ENCODE measurements at places on chromosomes 1 and 21.

DNA sequence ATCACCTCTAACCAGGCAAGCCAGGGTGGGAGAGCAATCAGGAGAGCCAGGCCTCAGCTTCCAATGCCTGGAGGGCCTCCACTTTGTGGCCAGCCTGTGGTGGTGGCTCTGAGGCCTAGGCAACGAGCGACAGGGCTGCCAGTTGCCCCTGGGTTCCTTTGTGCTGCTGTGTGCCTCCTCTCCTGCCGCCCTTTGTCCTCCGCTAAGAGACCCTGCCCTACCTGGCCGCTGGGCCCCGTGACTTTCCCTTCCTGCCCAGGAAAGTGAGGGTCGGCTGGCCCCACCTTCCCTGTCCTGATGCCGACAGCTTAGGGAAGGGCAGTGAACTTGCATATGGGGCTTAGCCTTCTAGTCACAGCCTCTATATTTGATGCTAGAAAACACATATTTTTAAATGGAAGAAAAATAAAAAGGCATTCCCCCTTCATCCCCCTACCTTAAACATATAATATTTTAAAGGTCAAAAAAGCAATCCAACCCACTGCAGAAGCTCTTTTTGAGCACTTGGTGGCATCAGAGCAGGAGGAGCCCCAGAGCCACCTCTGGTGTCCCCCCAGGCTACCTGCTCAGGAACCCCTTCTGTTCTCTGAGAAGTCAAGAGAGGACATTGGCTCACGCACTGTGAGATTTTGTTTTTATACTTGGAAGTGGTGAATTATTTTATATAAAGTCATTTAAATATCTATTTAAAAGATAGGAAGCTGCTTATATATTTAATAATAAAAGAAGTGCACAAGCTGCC is 19.8 kb downstream of the CSF1 start:
- no peak for DNase-seq

DNA sequence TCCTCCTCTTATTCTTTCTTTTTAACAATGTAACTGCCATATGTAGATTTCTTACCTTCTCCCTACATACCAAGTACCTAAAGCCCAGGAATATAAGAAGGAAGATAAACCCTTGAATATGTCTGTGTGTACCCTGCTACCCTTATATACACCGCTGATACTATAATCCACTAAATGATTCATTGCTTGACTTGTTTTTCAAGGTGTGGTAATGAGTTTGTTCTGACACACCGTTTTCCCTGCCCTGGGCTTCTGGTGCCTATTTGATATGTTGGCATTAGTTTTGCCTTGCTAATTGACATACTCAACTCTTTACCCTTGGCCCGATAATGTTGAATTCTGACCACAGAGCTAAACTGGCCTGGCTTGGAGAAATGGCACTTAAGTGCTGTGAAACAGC is 64.3 kb downstream of the IL23R start:
- DNase-seq: no peak

DNA sequence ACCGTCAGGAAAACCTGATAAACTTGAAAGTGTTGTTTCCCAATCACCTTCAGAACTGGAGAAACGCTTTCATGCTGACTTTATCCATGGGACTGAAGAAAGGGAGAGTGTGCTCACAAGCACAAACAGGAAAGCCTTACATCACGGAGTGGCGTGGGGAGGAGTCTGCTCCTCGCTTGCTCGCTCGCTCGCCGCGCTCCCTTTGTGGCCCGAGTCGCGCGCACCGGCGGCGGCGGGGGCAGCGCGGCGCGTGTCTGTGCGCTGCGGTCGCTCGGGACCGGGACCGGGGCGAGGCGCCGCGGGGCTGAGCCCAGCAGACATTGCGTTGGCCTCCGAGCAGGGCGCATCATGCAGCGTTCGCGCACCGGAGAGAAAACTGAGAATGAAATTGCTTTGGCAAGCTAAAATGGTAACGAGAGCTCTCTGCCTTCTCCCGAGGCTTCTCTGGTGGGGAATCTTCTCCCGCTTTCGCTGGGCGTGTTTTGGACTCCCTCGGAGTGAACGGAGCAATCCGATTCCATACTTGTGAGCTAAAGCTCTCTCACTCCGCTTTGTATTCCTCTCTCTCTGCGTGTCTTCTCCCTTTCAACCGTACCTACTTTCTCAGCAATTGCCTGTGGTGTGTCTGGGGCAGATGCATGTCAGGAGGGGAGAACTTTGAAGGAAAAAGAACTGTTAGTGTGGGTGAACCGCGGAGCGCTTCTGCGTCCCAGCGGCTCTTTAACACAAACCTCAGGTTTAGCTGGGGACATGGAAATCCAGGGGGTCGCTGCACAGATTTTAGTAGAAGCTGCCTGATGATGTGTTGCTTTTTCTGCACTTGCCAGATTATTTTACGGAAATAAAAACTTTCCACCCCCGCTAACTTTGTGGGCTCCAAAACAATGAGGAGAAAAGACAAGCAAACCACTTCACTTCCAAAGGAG is at the start of gene RGL1:
TSS of gene RGL1 (plus strand) at position 205 of the 926 bp plus-strand sequence. CDS start at position 383, 178 bp downstream.
- DNase-seq: no peak

- no peak for DNase-seq
These were observed 61.9 kb downstream of the WNT9A start for GRCh38 chr1:227885648-227886502.

DNA sequence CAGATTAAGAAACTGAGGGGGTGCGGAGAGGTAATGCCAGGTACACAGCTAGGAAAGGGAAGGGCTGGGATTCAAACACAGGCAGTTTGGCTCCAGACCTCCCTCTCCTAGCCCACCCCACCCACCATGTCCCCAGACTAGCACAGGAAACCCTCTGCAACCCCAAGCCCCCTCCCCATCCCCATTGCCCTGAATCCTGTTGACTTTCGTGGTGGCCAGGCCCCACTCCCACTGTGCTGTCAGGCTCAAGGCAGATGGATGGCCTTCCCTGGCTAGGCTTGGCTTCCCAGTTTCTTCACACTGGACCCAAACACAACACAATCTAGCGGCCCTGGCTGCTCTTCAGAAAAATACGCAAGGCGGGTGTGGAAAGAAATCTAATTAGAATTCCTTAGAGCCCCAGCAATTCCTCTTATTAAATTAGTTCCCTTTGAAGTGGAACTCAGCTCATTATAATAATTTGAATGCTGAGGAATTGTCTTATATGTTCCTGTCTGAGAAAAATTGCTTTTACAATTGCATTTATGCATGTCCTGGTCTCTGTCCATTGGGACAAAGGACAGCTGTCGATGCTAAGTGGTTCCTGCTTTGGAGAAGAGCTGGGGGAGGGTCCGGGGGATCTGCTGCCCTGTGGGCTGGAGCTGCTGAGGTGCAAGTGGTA is 97.4 kb downstream of the SYF2 start:
- DNase-seq: no peak

GRCh38 chr21:38768471-38769063 is 37.2 kb upstream of the ETS2 start:
- peak; percentile 21 for DNase-seq

DNA sequence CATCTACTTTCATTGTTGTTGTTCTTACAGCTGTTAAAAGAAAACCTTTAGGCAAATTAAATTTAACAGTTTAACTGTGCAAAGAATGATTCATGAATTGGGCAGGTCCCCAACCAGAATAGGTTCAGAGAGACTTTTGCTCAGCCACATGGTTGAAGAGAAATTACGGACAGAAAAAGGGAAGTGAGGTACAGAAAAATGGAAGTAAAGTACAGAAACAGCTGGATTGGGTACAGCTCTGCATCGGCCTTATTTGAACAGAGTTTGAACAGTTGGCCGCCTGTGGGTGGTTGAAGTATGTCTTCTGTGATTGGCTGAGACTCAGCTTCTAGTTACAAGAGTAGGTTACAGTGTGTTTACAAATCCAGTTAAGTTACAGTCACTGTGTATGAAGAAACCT is 210.1 kb downstream of the FGGY start:
- DNase-seq: no peak

- DNase-seq: no peak
These were observed 254.3 kb downstream of the PTPRC start for GRCh38 chr1:198893141-198893540.

DNA sequence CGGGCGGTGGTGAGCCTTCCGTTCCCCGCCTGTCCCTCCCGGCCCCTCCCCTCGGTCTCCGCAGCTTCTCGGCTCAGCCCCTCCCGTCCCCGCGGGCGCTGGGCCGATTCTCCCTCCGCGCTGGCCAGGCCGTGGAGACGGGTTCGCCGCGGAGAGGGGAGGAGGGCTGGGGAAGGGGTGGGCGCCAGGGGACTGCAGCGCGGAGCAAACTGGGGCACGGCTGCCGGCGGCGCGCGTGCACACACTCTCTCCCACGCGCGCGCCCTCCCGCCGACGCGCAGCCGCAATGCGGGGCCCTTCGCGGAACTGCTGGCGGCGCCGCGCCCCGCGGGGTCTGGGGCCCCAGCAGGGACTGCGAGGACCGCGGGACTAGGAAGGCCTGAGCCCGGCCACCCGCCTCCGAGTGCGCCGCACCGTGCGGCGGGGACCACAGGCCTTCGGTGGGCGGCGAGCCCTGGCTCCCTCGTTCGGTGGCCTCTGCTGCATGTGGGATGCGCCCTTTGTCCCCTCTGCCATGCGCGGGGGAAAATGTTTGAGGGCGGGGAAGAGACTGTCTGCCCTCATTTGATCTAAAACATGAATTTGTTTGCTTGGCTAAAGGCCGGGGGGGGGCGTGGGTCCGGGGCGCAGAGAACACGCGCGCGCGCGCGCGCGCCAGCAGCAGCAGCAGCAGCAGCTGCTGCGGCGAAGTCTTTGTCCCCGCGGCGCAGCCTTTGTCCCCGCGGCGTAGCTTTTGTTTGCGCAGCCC is 90.7 kb upstream of the VAMP3 start:
- DNase-seq: no peak
